Placental pericyte (primary cell): ENCODE measurements at places on chromosomes 4 and X. TPM values are rescaled to one million over a fixed set of nuclear protein-coding genes. Genes with fewer than 3 reads are reported as not detected.

Gene MID1
- 4.6 and 9.4 TPM in 2 replicates for total RNA-seq

Gene CFAP99
- total RNA-seq, result under 0.01 TPM in 2 replicates

Gene PDZD4
- total RNA-seq, result 0.14 TPM in 1 of 2 replicates, not detected in the other

Gene EVC
- 38.3 and 64.7 TPM in 2 replicates for total RNA-seq

Gene MMAA
- total RNA-seq, result 2.8 and 4.3 TPM in 2 replicates

Gene NR0B1
- not detected in 2 replicates for total RNA-seq

Gene SLC6A14
- total RNA-seq, result not detected in 2 replicates

Gene GPR34
- 0.14 TPM in 1 of 2 replicates, not detected in the other for total RNA-seq

Gene NIPAL1
- 0.66 and 1.6 TPM in 2 replicates for total RNA-seq

Gene BTC
- 0.14 TPM in 1 of 2 replicates, not detected in the other for total RNA-seq

Gene MTNR1A
- total RNA-seq, result 0.14 TPM in 1 of 2 replicates, not detected in the other

Gene RAB33B
- total RNA-seq, result 11.7 and 13.3 TPM in 2 replicates

Gene CT45A9
- total RNA-seq, result not detected in 2 replicates

Gene TRIM60
- 0.88 and 1.1 TPM in 2 replicates for total RNA-seq

Gene SPRY1
- total RNA-seq, result 23.8 and 66.1 TPM in 2 replicates

Gene NEIL3
- total RNA-seq, result 2.6 and 14.6 TPM in 2 replicates

Gene CLDN34
- total RNA-seq, result not detected in 2 replicates

Gene CORIN
- under 0.01 and 1.1 TPM in 2 replicates for total RNA-seq

Gene PARM1
- 3.7 and 12.9 TPM in 2 replicates for total RNA-seq

Gene RHOH
- total RNA-seq, result 0.44 TPM in 1 of 2 replicates, not detected in the other

Gene NPY2R
- total RNA-seq, result not detected in 2 replicates

Gene ODAPH
- 0.29 TPM in 1 of 2 replicates, not detected in the other for total RNA-seq

Gene MEPE
- total RNA-seq, result not detected in 2 replicates

Gene PABPC5
- total RNA-seq, result 0.29 TPM in 1 of 2 replicates, not detected in the other

Gene ESX1
- total RNA-seq, result not detected in 2 replicates

Gene MCTS1
- total RNA-seq, result 21.9 and 39.9 TPM in 2 replicates

Gene ARHGAP10
- total RNA-seq, result 24.1 and 59.3 TPM in 2 replicates

Gene ARR3
- not detected in 2 replicates for total RNA-seq

Gene EDA
- 0.22 and 0.86 TPM in 2 replicates for total RNA-seq

Gene GPR82
- total RNA-seq, result not detected in 2 replicates

Gene NOX1
- 0.22 TPM in 1 of 2 replicates, not detected in the other for total RNA-seq

Gene CASK
- total RNA-seq, result 72.9 and 128 TPM in 2 replicates

Gene AMTN
- 0.43 TPM in 1 of 2 replicates, not detected in the other for total RNA-seq

Gene CSAG3
- total RNA-seq, result not detected in 2 replicates

Gene CDKL2
- 0.29 and 0.88 TPM in 2 replicates for total RNA-seq

Gene SPINK2
- total RNA-seq, result not detected in 2 replicates

Gene F8A2
- not detected in 2 replicates for total RNA-seq

Gene ZBED1
- total RNA-seq, result 32.2 and 53.7 TPM in 2 replicates

Gene CTAG2
- 0.22 TPM in 1 of 2 replicates, not detected in the other for total RNA-seq

Gene UGT2B15
- not detected in 2 replicates for total RNA-seq

Gene UGT2A1
- not detected in 2 replicates for total RNA-seq

Gene MAGEA10
- not detected in 2 replicates for total RNA-seq

Gene LNX1
- total RNA-seq, result 0.86 and 2.0 TPM in 2 replicates

Gene GPRASP2
- 5.9 and 10.7 TPM in 2 replicates for total RNA-seq

Gene FATE1
- not detected in 2 replicates for total RNA-seq

Gene TMEM192
- 12.0 and 15.1 TPM in 2 replicates for total RNA-seq

Gene IRS4
- under 0.01 TPM in 1 of 2 replicates, not detected in the other for total RNA-seq

Gene PDLIM3
- total RNA-seq, result 67.2 and 98.6 TPM in 2 replicates

Gene FRAS1
- 0.57 and 13.8 TPM in 2 replicates for total RNA-seq
